ENCODE measurements at places on chromosomes 11 and 22.

GRCh38 chr11:62673196-62673525, 1.1 kb upstream of the LBHD1 start:
- DNase-seq: no peak

- no peak for DNase-seq
Measured at GRCh38 chr11:111736621-111737443, 29.4 kb downstream of the PPP2R1B start.

- DNase-seq: no peak
Measured at GRCh38 chr22:32672542-32672941, 129.0 kb upstream of the TIMP3 start.

- DNase-seq: no peak
Measured at GRCh38 chr11:17267576-17267975, 9.0 kb upstream of the NUCB2 start.

GRCh38 chr11:43602670-43603069, 77.9 kb upstream of the HSD17B12 start:
- no peak for DNase-seq

Data from CD4-positive, alpha-beta T cell treated with Interleukin-4 for 1 hour (primary cell).